ENCODE measurements at places on chromosomes 3 and 15.

- DNase-seq: no peak
These were observed 22.3 kb upstream of the C2CD4B start for GRCh38 chr15:62187425-62187824.

DNA sequence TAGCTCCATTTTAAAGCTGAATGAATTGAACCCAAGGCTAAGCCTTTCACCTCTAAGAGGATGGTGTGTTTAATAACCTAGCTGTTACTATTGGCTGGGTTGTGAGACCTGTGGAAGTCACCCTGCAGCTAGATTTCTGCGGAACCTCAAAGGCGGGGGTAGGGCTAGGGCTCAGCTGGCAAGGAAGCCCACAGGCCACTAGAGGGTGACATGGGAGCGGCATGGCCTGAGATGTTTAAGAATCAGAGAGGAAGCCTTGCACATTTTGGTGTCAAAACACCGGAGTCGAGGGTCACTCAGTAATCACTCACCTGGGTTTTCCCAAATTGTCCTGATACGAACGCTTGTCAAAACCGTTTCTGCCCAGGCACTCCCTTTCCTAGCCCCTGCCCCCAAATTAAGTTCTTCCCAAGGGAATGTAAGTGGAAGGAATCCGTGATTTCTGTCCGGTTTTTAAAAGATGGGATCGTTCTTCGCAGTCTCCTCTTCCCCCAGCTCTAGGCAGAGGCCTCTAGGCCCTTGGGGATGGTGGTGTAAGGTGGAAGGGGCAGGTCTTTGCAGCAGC lies 3.8 kb upstream of the ACAD9 start:
- DNase-seq: peak; percentile 77

DNA sequence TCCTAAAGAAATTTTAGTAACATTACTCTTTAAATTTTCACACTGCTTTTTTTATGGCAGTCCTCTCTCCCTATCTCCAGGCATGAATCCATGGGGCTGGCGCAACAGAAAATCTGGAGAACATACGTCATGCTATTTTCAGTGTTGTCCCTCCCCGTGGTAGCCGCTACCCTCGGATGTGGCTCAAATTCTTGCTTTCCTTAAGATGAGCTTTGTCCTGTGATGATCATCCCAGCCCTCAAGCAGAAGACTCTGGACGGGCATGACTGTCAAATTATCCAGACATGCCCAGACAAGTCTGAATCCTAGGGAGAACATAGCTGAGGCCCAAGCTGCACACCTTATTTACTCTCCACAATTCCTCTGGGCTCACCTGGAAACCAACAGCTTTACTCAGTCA lies 49.1 kb downstream of the FMN1 start:
- DNase-seq: no peak

DNA sequence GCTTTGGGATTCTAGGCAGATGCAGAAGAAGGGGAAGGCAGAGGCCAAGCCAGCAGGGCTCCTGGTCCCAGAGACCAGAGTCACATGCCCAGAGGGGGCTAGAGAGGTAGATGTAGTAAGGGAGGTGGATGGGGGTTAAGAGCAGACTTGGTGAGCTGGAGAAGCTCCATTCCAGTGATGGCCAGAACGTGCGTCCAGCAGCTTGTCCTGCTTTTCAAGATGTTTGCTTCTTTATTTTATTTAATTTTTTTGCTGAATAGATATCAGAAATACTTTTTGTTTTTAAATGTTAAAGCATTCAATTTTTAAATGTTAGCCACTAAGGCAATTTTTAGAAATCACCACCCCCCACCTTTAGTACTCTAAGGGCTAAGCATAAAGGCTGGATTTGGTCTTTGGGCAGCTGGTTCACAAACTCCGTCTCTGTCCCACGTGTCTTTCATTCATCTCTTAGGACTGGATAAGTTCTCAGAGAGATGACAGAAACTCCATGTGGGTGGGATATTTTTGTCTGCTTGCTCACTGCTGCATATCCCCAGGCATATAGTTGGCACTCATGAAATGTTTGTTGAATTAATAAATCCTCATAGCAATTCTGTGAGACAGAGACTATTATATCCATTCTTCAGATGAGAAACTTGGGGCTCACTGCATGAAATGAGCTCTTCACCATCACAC lies 6.7 kb downstream of the COLQ start:
- no peak for DNase-seq

- DNase-seq: peak; percentile 70
These were observed 384 bp downstream of the KNL1 start for GRCh38 chr15:40594429-40594836.

DNA sequence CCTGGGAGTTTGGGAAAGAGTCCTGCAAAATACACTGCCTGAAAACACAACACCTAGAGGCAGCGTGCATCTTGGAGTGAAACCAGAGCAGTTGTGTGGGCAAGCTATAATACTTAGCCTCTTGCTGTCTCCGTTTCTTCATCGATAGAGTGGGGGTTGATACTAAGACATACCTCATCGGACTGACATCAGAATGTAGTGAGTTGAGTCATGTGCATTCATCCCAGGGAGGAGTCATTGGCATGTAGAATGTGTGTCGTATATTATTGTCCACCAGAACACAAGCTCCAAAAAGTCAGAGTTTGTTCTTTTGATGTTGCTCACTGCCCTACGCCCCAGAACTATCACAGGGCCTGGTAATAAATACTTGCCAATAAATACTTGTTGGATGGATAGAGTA lies 4.3 kb downstream of the SNTN start:
- DNase-seq: no peak

DNA sequence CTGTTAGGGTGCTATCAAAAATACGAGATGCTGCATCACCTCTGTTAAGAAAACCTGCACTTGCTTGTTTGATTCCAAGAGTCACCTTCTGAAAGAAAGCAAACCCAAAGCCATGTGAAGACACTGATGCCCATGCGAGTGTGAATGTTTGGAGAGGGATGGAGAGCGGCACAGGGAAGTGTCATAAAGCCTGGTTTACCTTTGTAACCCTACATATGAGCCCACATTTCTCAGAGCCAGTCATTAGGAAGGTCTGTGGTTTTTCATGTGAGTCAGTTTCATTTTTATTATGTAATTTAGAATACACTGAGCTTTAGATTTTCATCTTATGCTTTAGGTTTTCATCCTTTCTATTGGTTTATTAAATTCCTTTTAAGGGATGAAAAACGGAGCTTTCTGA lies 896.8 kb downstream of the ROBO1 start:
- DNase-seq: no peak

- DNase-seq: no peak
These were observed 40.4 kb upstream of the SMAD3 start for GRCh38 chr15:67024998-67025368.

- no peak for DNase-seq
These were observed 44.3 kb upstream of the POLR2M start for GRCh38 chr15:57662091-57662744.

DNA sequence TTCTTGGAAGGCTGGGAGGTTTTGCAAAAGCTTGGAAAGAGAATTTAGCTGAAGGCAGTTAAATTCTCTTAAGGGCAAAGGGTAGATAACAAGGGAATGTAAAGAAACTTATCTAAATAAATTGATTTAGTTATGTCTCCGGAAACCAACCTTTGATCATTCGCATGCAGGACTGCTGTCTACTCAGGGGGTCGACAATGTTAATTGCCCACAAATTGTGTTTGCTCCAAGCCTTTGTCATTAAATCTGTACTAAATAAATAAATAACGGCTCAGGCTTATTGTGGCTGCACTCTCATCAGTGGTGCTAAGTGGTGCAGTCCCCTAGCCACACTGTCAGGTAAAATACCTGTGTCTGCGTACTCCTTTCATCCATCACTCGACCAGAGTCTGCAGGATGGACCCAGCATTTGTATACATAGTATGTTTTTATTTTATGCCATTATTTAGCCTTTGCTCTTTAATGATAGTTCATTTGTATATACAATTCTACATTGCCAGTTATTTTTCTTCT lies 497.4 kb upstream of the RASGRP1 start:
- DNase-seq: no peak

DNA sequence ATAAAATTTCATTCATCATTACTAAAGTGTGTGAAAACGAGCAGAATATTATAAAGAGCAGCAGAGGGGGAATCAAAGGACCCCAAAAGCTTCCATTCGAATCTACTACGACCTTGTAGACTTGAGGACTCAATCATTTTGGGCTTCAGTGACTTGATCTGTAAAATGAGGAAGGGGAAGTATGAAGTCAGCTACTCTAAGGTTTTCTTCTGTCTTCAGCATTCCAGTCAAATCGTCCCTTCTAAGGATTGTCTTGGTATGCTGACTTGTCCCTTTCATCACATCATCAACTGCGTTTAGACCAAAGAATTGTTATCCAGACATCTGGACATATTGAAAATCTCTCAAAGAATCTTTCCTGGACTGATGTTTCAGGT lies 44.8 kb downstream of the PLD1 start:
- DNase-seq: peak; percentile 49

All from suppressor macrophage treated with lipopolysaccharide for 4 hours (primary cell).